ENCODE measurements at places on chromosomes 12 and 14. TPM values are rescaled to one million over a fixed set of nuclear protein-coding genes. Genes with fewer than 3 reads are reported as not detected.

Gene DENND5B
- total RNA-seq: 10.9 TPM

Gene ARHGAP9
- total RNA-seq: 0.33 TPM

Gene IFNG-AS1
- 0.07 TPM for total RNA-seq

Gene TAMALIN
- total RNA-seq: 2.7 TPM

Gene TCHP
- total RNA-seq: 5.9 TPM

Gene OR10G3
- not detected for total RNA-seq

Gene TAS2R19
- 5.1 TPM for total RNA-seq

Gene TAS2R7
- total RNA-seq: not detected

Gene ANKS1B
- total RNA-seq: 1.9 TPM

Gene KRT74
- total RNA-seq: not detected

Gene CBLN3
- total RNA-seq: 4.2 TPM

Gene AHNAK2
- 194 TPM for total RNA-seq

Gene GSC
- not detected for total RNA-seq

Gene ASIC1
- total RNA-seq: 3.5 TPM

Gene CCND2
- 144 TPM for total RNA-seq

Gene LRRC10
- not detected for total RNA-seq

Gene DLGAP5
- total RNA-seq: 10.2 TPM

Gene VWF
- 0.92 TPM for total RNA-seq

Gene GPRC5A
- total RNA-seq: 56.1 TPM

Gene C1R
- total RNA-seq: 347 TPM

Gene CRY1
- total RNA-seq: 9.8 TPM

Gene BLTP3B
- total RNA-seq: 41.7 TPM

Gene RHEBL1
- total RNA-seq: 0.59 TPM

Gene CLEC4D
- not detected for total RNA-seq

Gene PLCZ1
- total RNA-seq: not detected

Gene RIN3
- total RNA-seq: 6.9 TPM

Gene ABCC9
- total RNA-seq: 46.0 TPM

Gene P2RX2
- total RNA-seq: not detected

Gene SMCO2
- total RNA-seq: 0.40 TPM

Gene PAPOLA
- 122 TPM for total RNA-seq

Gene SYT1
- 25.2 TPM for total RNA-seq

Gene PPFIBP1
- 179 TPM for total RNA-seq

Gene EFS
- total RNA-seq: 15.0 TPM

Gene SRRM4
- total RNA-seq: not detected

Gene BMP4
- total RNA-seq: 20.0 TPM

Gene IL26
- total RNA-seq: 2.0 TPM

Gene KLRB1
- not detected for total RNA-seq

Gene GPD1
- total RNA-seq: 0.20 TPM

Gene MIP
- total RNA-seq: 0.13 TPM

Gene PMEL
- 0.65 TPM for total RNA-seq

Gene SERPINA1
- total RNA-seq: not detected

Gene TMEM30B
- total RNA-seq: 0.86 TPM

Gene KRT72
- total RNA-seq: not detected

Gene FLVCR2
- total RNA-seq: 0.69 TPM

All from smooth muscle cell of the pulmonary artery (primary cell).